ENCODE measurements at places on chromosomes 6 and 20.

- DNase-seq, result no peak
Observed at GRCh38 chr6:18147160-18147559, 7.7 kb downstream of the TPMT start.

DNA sequence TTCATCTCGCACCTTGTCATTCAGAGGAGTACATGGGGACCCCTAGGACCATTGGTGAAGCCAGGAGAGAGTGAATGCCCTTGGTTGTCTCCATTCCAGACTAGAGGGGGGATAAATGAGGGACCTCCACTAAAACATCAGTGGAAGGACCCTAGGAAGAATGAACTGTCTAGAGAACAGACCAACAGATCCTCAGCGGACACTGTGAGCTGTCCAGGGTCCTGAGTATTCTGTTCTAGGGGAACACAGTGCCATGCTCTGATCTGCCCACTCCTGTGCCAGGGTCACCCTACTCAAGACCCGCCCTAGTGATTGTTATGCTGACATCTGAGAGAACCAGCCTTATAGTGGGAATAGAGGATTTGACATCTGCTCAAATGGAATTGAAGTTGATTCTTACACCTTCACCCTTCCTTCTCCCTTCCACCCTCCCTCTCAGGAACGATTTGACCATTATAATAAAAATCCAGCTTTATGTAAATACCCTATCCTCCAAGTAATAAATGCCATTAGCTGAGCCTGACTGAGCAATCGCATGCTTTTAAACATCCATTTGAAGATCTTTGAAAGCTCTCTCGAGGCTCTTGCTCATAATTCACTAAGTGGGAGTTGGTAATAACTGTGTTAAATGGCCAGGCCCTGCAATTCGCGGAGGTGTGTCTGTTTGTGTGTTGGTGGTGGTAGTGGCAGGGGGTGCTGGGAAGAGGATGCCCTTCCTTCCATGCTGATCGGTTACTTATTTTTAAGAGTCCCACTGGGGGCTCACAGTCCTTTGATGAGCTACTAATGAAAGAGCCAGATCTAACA, 43.6 kb upstream of the SLC32A1 start:
- DNase-seq, result no peak

DNA sequence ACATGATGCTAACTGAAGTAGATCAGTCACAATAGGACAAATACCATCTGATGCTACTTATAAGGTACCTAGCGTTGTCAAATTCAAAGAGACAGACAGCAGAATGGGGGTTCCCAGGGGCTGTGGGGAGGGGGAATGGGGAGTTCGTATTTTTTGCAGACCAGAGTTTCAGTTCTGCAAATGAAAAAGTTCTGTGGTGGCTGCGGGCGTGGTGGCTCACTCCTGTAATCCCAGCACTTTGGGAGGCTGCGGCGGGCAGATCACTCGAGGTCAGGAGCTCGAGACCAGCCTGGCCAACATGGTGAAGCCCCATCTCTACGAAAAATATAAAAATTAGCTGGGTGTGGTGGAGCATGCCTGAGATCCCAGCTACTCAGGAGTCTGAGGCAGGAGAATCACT, 68.1 kb downstream of the SLC22A23 start:
- DNase-seq, result no peak

DNA sequence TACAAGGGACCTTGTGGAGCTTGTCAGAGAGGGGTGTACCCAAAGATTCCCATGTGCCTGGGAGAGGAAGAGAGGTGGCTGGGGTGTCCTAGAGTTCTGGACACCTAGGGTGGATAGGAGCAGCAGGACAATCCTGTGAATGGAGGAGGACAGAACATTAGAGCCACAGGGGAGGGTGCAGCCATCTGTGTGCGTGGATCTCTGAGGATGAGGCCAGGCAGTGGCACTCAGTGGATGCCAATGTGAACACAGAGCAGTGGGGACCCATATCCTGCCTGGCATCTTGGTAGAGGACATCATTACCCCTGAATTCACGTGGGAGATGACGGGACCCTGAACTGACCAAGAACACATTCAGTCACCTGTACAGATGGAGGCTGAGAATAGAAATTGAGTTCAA, 205.3 kb downstream of the CD83 start:
- DNase-seq, result no peak

- DNase-seq, result no peak
Observed at GRCh38 chr20:47535088-47535487, 33.4 kb downstream of the NCOA3 start.

- DNase-seq, result peak; percentile 72
Observed at GRCh38 chr20:57396984-57397692, 5.9 kb downstream of the RBM38 start.

DNA sequence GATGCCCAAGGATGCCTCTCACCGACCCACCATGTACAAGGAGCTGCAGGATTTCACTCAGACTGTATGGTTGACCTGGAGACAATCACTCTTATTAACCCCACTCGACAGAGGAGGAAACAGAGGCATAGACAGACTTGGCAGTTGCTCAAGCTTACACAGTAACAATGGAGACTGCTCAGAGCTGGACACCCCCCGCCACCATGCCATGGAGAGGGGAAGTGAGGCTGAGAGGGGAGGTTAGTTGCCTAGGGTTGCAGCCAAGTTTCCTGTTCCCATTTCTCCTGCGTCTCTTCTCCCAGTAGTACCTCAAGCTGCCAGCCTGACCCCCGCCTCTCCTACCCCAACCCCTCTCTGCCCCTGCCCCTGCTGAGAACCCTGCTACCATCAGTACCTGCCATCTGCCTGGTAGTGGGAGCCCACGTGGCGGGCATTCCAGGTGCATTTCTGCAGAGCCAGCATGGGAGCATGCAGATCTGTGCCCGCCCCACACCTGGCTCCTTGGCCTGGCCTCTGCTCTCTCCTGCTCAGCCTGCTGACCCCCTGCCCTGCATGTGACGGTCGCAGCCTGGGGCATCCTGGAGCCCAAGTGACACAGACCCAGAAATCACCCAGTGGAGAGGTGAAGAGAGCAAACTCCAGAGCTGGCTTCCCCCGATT, 157.7 kb downstream of the PREX1 start:
- DNase-seq, result no peak

Data from kidney (tissue), 22 donors.